ENCODE measurements at places on chromosomes 7 and 10. TPM values are rescaled to one million over a fixed set of nuclear protein-coding genes. Genes with fewer than 3 reads are reported as not detected.

ARMS2 gene
- not detected for total RNA-seq

HSPA14 gene
- total RNA-seq = 8.3 TPM

OR6V1 gene
- total RNA-seq = not detected

- H3K4me3 ChIP-seq = no peak overlapping the region
- no peak for DNase-seq
- no peaks in the 10 kb centered on the region for H3K27me3 ChIP-seq
- no peaks in the 10 kb centered on the region for H3K4me1 ChIP-seq
- H3K36me3 ChIP-seq = no peaks in the 10 kb centered on the region
Observed at GRCh38 chr10:117662126-117662525, 119.6 kb downstream of the EMX2 start.
